CD4-positive, alpha-beta T cell treated with Interleukin-4 for 1 hour (primary cell): ENCODE measurements at places on chromosomes 6 and 20.

GRCh38 chr20:35489717-35490116 lies 34.3 kb downstream of the CEP250 start:
- peak; percentile 40 for DNase-seq

- DNase-seq = no peak
These were observed 2.5 kb downstream of the TAP1 start for GRCh38 chr6:32851025-32851424.

DNA sequence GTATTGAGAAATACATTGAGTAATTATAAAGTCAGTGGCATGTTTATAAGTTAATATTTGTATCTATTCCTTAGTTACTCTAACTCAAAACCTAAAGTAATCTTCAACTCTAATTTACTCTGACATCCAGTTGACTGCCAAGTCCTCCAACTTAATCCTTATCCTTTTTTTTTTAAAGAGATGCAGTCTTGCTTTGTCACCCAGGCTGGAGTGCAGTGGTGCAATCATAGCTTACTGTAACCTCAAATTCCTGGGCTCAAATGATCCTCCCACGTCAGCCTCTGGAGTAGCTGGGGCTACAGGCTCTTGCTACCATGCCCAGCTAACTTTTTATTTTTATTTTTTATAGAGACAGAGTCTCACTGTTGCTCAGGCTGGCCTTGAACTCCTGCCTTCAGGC lies 24.4 kb downstream of the PTPN1 start:
- DNase-seq = no peak

DNA sequence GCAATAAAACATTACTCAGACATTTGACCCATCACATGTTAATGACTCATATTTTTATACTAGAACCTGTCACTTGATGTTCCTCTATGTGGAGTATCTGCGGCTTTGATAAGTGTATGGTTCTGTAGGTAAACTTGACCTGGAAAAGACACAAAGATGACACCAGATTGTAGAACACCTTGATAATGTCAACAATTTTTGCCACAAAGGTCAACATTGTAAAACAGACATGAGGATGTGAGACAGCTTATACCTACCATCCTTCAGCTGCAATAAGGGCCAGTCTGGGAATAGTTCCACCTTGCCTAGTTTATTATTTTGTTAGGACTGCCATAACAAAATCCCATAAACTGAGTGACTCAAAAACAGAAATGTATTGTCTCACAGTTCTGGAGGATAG lies 202.4 kb downstream of the LMBRD1 start:
- no peak for DNase-seq

GRCh38 chr6:103326760-103327757 lies 1532.7 kb downstream of the HACE1 start:
- DNase-seq = no peak

DNA sequence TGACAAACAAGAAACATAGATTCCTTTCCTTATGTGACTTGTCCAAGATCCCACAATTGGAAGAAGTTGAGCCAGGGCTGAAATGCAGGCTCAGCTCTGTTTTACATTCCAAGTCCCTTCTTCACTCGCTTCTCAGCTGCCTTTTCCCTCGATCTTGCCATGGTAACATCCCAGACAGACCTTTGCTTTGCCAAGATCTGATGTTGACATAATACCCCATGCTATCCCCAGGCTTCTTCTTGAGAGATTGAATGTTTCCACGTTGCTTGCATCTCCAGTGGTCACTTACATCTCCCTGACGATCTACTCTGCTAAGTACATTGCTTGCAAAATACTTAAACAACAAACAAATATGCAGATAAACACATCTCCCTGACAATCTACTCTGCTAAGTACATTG lies 63.5 kb downstream of the TBXT start:
- DNase-seq = no peak

DNA sequence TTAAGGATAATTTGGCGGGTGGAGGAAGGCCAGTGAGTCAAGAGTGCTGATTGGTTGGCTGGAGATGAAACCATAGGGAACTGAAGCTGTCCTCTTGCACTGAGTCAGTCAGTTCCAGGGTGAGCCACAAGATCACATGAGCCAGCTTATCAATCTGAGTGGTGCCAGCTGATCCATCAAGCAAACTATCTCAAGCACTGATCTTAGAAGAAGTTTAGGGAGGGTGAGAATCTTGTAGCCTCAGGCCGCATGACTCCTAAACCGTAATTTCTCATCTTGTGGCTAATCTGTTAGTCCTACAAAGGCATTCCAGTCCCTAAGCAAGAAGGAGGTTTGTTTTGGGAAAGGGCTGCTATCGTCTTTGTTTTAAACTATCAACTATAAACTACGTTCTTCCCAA lies 954.3 kb downstream of the KIF16B start:
- DNase-seq = no peak

GRCh38 chr20:5448449-5449118 lies 131.8 kb upstream of the PROKR2 start:
- DNase-seq = peak; percentile 42

DNA sequence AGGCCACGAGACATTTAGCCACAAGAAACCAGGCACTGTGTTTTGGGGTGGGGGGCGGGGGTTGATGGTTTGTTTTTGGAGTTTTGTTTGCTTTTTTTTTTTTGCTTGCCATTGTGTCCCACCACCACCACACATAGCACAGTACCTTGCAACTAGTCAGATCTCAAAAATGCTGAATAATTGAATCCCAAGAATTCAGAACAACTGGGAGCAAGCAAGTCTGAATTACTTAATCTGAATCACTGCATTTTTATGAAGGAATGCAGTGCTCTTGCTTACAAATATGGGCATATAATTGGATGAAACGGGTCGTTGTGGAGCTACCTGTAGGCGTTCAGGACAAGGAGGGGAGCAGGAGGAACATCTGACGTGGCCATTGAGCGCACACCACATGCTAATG lies 151.5 kb upstream of the CDYL start:
- no peak for DNase-seq

DNA sequence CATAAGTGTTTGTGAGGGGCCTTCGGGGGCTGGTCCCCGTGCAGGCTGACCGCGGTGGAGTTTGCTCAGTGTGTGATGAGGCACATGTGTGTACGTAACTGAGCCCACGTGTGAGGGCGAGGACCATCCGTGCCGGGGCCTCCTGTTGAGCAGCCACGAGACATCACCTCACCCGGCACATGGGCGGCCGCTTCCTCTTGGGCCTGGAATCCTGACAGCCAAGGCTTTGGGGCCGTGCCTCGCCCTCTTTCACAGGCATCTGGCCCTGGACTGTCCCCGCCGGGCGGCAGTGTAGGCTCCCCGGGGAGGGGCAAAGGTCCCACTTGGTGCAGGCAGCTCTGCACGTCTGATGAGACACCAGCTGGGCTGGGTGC lies 202.3 kb downstream of the DLL1 start:
- peak; percentile 23 for DNase-seq

- no peak for DNase-seq
These were observed 4.2 kb downstream of the MYCT1 start for GRCh38 chr6:152701863-152702401.

GRCh38 chr6:18829272-18829870 lies 442.2 kb downstream of the RNF144B start:
- DNase-seq = no peak

DNA sequence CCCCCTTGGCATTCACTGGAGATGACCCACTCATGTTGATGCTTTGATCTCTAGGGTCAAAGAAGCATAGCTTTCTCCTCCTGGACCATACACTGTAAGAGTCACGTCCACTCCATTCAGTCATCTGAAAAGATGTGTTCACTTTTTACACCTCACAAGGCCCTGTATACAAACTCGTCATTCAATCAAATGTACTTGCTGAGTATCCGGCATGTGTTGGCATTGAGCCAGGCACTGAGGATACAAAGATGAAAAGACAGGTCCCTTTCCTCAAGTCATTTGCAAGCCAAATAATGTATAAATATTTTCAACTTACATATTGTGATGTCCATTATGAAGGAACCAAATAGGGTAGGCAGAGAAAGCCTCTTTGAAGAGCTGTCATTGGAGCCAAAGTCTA lies 32.6 kb upstream of the CSNK2A1 start:
- no peak for DNase-seq
